NCI-H510A (cell line): ENCODE measurements at places on chromosomes 4 and X.

- no peak for DNase-seq
Observed at GRCh38 chr4:108533245-108533844, 87.0 kb upstream of the RPL34 start.

DNA sequence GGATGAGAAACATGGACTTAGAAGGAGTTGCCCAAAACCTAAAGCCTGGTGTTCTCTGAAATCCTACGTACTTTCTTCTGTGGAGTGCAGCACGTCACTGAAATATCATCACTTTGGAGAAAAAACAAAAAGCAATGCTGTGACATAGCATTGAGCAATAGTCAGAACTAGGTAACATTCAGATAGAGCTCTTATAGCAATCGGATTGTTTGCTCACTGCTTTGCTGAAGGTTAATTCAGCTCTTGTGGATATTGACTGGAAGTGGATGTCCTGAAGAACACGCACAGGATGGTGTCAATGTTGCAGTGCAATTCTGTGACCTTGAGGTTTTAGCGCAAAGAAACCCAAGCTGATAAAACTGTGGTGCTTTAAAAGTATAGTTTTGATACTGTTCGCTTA lies 114.2 kb upstream of the GRXCR1 start:
- DNase-seq, result no peak

- DNase-seq, result no peak
Observed at GRCh38 chr4:56570041-56570440, 64.5 kb downstream of the ARL9 start.

DNA sequence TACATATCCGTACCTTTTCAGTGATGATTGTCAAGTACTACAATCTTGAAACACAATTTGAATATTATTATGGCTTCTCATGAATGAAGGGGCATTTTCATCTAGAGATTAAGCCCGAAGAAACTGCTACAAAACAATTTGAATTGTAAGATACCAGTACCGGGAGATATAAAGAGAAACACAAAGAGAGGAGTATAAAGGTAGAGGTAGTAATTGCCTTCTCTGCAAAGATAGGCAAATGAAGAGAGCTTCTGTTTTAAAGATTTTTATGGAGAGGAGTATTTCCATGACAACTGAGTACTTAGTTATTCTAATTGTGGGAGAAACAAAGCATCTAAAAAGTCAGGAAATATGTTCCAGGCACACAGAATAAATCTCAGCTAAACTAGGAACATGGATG lies 25.3 kb upstream of the KCNIP4 start:
- DNase-seq, result no peak

GRCh38 chrX:134548257-134549201 lies 88.6 kb downstream of the HPRT1 start:
- peak; percentile 1 for DNase-seq

DNA sequence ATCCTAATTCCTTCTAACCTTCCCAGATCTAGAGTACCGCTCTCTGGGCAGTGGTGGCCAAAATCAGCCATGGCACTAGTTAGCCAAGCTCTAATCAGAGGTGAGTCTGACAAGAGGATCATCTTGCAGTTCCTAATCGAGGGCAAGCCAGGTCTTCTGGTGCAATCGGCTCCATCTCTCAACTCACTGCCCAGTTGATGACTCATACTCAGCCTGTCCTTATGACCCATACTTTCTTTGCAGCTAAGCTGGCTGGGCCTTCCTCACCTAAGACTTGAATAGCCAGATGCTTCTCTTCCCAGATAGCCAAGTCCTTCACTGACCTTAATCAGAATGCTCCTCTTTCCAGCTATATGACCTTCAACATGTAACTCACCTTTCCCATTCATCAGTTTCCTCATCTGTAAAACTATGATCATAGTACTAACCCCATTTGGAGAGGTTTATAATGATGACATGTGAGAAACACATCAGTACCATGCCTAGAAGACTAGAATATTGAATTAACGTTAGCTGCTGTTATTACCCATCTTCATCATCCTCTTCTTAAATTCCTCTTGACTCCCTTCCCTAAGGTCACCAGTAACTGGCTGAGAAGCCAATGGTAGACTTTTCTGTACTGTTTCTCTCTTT lies 57.1 kb downstream of the RELL1 start:
- DNase-seq, result no peak

DNA sequence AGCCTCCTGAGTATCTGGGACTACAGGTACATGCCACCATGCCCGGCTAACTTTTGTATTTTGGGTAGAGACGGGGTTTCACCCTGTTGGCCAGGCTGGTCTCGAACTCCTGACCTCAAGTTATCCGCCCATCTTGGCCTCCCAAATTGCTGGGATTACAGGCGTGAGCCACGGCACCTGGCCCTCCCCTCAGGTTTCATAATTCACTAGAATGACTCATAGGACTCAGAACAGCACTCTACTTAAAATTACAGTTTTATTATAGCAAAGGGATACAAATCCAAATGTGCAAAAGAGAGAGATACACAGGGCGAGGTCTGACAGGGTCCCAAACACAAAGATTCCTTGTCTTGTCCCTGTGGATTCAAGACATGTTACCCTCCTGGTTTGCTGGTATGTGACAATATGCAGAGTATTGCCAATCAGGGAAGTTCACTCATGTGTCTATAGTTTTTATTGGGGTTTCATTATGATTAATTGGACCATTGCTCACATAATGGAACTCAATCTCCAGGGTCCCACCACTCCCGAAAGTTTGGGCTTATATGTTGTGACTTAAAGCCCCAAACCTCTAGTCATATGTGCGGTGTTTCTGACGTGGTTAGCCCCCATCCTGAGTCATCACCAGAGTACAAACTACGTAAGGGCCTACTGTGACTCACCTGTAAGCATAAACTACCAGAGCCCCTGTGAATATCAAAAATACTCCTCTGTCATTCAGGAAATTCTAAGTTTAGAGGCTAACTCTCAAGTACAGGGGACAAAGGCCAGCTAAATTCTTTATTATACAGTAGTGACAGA lies 5.2 kb downstream of the YIPF6 start:
- no peak for DNase-seq

DNA sequence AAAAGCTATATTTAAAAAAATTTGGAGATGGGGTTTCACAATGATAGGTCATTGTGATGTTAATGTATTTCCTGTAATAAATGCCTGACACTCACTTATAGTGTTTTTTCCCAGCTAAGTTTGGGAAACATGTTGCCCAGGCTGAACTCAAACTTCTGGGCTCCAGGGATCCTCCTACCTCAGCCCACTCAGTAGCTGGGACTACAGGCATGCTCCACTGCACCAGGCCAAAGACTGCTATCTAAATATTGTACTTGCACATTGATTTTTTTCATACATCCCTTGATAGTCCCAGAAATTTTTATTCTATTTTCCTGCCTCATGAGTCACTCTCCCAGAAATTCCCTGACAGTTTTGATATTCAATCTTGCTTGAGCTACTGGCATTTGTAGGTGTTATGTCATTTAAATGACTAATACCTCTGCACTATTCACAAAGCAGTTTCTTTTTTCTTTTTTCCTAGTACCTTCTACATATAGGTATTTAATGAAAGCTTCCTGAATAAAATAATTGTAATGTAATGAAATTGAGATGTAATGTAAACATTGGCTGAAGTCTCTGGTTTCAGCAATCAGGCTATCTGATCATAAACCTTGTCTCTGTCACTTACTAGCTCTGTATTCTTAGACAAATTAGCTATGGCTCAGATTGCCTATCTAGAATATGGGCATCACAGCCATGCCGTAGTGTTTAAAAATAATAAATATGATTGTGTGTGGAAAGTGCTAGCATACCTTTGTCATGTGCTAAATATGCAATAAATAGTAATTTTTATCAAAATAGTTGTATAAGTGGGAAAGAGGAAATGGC lies 1973.0 kb upstream of the AGA start:
- no peak for DNase-seq

- DNase-seq, result no peak
Observed at GRCh38 chrX:42274151-42274550, 350.8 kb upstream of the CASK start.

DNA sequence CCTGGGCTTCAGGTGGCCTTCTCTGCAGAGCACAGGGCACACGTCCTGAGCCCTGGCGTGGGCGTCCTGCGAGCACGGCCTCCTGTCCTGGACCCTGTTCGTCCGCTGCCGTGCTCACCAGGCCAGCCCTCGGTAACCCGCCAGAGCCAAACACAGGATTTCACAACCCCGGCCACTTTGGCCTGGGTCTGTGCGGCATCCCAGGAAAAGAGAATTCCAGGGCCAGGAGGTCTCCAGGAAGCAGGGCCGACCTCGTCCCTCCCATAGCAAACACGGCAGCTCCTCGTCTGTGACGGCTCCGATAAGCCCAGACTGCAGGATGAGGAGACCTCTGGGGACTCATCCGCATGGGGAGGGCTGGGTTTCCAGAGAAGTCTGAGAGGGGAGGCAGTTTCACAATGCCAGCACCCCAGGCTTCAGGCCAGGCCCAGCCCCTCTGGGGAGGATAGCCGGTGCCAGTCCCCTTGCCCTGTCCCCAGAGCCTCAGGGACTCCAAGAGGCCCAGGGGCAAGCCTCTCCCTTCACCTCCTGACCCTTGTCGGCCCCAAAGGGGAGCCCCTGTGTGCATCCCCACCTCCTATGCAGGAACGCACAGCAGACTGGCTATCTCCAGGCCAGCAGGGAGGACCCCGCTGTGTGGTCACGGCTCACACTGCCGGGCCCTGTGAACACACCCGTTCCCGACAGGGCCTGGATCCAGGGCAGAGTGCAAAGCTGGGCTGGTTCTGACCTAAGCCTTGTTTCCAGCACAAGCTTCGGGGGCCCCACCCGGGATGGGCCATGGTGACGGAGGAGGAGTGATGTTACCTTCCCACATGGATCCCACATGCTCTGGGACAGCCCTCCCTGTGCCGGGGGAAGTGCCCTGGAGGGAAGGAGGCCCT lies 22.3 kb upstream of the HTRA3 start:
- DNase-seq, result no peak

DNA sequence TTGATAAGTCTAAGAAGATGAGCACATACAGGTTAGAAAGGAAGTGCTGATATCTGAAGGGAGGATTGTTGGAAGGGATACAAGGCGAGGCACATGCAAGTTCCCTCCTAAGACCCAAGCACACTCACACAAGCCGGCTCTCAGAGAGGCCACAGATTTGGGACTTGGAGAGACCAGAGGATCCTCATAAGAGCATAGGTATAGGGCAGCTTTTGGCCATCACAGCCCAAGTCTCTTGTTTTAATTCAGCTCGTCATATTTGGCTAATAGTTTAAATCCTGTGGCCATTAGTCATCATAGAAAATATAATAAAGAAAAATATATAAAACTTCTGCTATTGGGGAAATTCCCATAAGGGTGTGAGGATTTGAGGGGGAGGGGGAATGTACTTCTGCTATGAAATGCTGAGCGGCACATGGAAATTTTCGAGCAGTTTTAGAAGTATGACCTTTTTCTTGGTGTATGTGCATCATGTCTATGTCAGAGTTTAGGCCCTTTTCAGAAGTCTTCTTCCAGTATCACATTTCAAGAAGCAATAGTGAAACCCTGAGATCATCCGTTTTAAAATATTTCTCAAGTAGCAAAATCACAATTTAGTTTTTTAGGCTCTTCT lies 97.7 kb downstream of the NFKB1 start:
- DNase-seq, result no peak

GRCh38 chr4:163991298-163991865 lies 496.9 kb downstream of the TMA16 start:
- DNase-seq, result no peak
